Hematopoietic multipotent progenitor cell treated with erythropoietin and hydrocortisone succinate and interleukin-3 and kit ligand, for 17 days (in vitro differentiated cells): ENCODE measurements at places on chromosomes 2 and 18.

GRCh38 chr18:42929181-42929580 is 186.3 kb downstream of the RIT2 start:
- DNase-seq, result no peak

- no peak for DNase-seq
Observed at GRCh38 chr2:67169417-67170140, 227.6 kb upstream of the ETAA1 start.

DNA sequence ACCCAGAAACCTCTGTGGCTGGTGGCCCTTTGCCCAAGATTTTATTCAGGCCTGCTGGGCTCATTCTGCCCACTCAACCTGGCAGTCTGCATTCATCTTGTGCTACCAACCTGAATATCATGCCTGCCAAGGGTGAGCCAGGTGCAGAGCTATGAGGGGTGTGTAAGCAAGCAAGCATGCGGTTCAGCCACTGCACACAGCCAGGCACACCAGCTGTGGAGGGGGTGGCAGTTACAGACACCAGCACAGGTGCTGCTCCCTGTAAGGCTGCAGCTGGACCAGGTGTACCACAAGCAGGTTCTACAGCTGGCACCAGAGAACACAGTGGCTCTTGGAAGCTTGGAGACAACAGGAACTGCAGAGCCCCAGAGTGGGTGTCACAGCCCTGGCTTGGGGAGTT is 633.2 kb downstream of the FBXO15 start:
- no peak for DNase-seq

DNA sequence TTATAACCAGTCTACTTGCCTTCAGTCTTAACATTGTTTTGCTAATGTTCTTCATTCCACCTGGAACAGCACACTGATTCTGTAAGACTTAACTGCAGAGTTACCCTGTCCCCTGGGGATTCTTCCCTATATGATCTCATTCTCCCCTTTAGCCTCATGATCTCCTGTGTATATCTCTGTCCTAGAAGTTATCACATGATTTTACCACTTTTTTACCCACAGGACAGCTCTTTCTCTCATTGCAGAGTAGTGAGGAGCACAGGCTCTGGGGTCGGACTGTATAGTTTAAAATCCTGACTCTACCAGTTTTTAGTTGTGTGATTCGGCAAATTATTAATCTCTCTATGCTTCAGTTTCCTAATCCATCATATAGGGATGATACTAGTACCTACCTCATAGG is 14.2 kb upstream of the EXOC6B start:
- no peak for DNase-seq

GRCh38 chr2:131475831-131476230 is at the start of gene TUBA3D:
TUBA3D (plus strand) TSS chr2:131476119; CDS start chr2:131476200, 81 bp downstream.
- no peak for DNase-seq

DNA sequence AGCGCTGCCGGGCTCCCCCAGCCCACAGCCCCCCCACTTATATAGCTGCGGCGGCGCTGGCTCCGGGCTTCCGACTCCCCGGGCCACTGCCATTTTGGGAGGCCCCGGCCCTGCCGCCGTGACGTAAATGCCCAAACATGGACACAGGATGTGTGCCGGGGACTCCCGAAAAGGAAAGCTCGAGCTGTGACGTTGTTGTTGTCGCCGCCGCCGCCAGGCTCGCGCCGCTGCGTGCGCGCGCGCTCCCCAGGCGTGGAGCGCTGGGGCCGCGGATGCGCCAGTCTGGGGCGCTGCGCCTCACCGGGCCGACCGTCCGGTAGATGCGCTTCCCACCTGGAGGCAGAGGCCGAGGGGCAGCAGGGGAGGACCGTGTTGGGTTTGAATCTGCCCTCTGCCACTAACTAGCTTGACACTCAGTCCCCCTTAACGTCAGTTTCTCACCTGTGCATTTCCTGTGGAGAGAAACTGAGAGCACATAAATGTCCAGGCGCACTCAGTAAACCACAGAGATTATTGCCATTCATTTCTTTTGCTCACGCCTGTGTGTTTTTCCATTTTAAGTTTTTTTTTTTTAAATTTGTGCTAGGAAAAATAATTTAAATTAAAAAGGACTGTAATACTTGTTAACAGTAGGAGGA is at the start of gene EGR4:
Gene EGR4, minus strand, starts transcription at position 15 of the 638 bp plus-strand sequence. CDS start 231 bp downstream, outside the sequence.
- DNase-seq, result no peak
